ENCODE measurements at places on chromosomes 6 and 20. TPM values are rescaled to one million over a fixed set of nuclear protein-coding genes. Genes with fewer than 3 reads are reported as not detected.

DNA sequence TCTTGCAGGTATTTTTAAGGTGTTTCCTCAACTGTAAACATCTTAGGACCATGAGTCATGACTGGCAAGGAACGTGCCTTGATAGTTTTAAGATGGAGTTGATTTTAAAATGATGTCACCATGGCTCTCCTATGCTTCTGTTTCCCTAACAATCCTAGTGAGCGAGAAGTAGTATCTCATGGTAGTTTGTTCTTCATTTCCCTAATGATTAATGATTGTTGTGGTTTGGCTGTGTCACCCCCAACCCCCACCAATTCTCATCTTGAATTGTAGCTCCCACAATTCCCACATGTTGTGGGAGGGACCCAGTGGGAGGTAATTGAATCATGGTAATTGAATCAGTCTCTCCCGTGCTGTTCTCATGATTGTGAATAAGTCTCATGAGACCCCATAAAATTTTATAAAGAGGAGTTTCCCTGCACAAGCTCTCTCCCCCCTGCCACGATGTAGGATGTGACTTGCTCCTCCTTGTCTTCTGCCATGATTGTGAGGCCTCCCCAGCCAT, 16.8 kb upstream of the BNIP5 start:
- no peaks in the 10 kb centered on the region for H3K36me3 ChIP-seq
- no peak overlapping the region for H3K4me3 ChIP-seq
- no peaks in the 10 kb centered on the region for H3K27me3 ChIP-seq
- DNase-seq = peak; percentile 61
- H3K4me1 ChIP-seq = no peaks in the 10 kb centered on the region
- H3K27ac ChIP-seq = no peak overlapping the region

GRCh38 chr6:25788305-25788922, 33.9 kb downstream of the SLC17A4 start:
- no peak overlapping the region for H3K27ac ChIP-seq
- no peaks in the 10 kb centered on the region for H3K27me3 ChIP-seq
- no peaks in the 10 kb centered on the region for H3K36me3 ChIP-seq
- no peaks in the 10 kb centered on the region for H3K4me1 ChIP-seq

GRCh38 chr20:20547221-20547875, 165.1 kb downstream of the RALGAPA2 start:
- no peak overlapping the region for H3K27ac ChIP-seq
- no peaks in the 10 kb centered on the region for H3K27me3 ChIP-seq
- no peaks in the 10 kb centered on the region for H3K36me3 ChIP-seq

DNA sequence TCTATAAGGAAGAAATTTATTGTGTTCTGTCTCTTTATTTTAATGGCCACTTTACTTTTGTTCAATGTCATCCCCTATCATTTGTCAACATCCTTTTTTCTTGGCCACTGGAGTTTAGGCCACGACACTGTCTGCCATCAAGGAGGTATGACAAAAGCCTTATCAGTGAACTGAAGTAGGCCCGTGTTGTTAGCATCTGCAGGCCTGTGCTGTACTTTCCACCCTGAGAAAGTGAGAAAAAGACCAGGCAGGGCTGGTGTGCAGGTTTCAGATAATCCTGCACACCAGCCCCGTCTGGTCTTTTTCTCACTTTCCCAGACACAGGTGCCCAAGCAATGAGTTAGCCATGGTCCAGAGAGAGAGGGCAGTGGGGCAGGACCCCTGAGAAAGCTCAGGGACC, 57.6 kb downstream of the GOPC start:
- no peaks in the 10 kb centered on the region for H3K27me3 ChIP-seq
- H3K36me3 ChIP-seq = no peaks in the 10 kb centered on the region
- no peak for DNase-seq
- no peaks in the 10 kb centered on the region for H3K4me1 ChIP-seq

GRCh38 chr6:16759646-16760515, 1.4 kb downstream of the ATXN1 start:
- DNase-seq = peak; percentile 88
- H3K4me3 ChIP-seq = peak overlapping the region; percentile 88
- H3K36me3 ChIP-seq = no peaks in the 10 kb centered on the region
- no peaks in the 10 kb centered on the region for H3K27me3 ChIP-seq
- H3K27ac ChIP-seq = peak overlapping the region; percentile 83

Gene RIPPLY2
- 4.0 TPM for total RNA-seq

- H3K4me3 ChIP-seq = peak within 1 kb of the TSS; percentile 92
- peak within 1 kb of the TSS; percentile 92 for H3K27ac ChIP-seq
- no peaks in the 10 kb centered on the region for H3K4me1 ChIP-seq
- H3K27me3 ChIP-seq = no peaks in the 10 kb centered on the region
Measured at GRCh38 chr20:34558320-34559218, at the start of gene MAP1LC3A. Gene MAP1LC3A, plus strand, starts transcription at chr20:34558718. Its CDS starts 151 bp downstream, at chr20:34558869.

DNA sequence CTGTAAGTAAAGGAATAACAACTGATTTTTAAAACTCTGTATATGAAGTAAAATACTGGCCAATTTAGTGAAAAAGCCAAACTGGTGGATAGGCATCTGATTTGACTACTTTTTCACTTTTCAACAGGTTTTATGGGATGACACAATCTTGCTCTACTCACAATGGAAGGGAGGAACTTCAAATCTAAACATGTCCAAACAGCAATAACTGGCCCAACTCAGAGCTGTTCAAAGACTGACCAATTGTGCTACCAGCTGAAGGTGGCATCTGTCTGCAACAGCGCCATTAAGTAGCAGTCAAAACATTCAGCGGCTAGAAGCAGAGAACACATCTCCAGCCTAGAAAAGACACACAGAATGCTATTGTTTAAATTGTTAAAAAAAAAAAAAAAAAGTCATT, 44.6 kb downstream of the SESN1 start:
- H3K4me3 ChIP-seq = no peak overlapping the region
- no peaks in the 10 kb centered on the region for H3K27me3 ChIP-seq
- H3K27ac ChIP-seq = no peak overlapping the region
- H3K36me3 ChIP-seq = no peaks in the 10 kb centered on the region
- no peaks in the 10 kb centered on the region for H3K4me1 ChIP-seq
- DNase-seq = no peak

Gene RBM24
- 0.55 TPM for total RNA-seq

GRCh38 chr6:105603788-105604586, 201.1 kb upstream of the PREP start:
- no peak overlapping the region for H3K27ac ChIP-seq
- H3K4me3 ChIP-seq = no peak overlapping the region
- no peak for DNase-seq
- peaks cover 4% of the 10 kb centered on the region for H3K4me1 ChIP-seq

GRCh38 chr20:46000262-46000996, 8.3 kb upstream of the MMP9 start:
- peak overlapping the region; percentile 70 for H3K27ac ChIP-seq
- H3K4me3 ChIP-seq = no peak overlapping the region
- peak; percentile 81 for DNase-seq
- no peaks in the 10 kb centered on the region for H3K36me3 ChIP-seq

- no peak overlapping the region for H3K27ac ChIP-seq
- H3K4me1 ChIP-seq = no peaks in the 10 kb centered on the region
- H3K27me3 ChIP-seq = no peaks in the 10 kb centered on the region
- H3K4me3 ChIP-seq = no peak overlapping the region
- H3K36me3 ChIP-seq = no peaks in the 10 kb centered on the region
Measured at GRCh38 chr6:115544765-115545671, 515.7 kb downstream of the FRK start.

DNA sequence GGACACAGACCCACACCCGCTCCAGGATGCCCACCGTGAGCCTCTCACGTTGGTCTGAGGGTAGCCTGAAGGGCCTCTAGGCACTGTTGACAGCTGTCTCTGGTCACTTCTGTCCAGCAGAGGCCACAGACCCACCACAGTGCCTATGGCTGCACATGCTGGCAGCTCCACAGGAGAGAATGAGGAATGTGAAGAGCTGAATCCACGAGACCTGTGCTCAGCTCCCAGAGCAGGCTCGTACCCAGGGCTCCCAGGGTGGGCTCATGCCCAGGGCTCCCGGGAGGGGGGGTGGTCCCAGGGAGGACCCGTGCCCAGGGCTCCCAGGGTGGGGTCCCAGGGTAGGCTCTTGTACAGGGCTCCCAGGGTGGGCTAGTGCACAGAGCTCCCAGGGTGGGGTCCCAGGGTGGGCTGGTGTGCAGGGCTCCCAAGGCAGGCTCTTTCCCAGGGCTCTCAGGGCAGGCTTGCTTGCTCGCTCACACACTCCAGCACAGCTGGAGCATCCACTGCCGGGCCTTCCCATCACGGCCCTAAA, 201.0 kb downstream of the SYNDIG1 start:
- no peak for DNase-seq
- no peak overlapping the region for H3K4me3 ChIP-seq
- no peak overlapping the region for H3K27ac ChIP-seq
- H3K27me3 ChIP-seq = no peaks in the 10 kb centered on the region
- H3K4me1 ChIP-seq = no peaks in the 10 kb centered on the region

DNA sequence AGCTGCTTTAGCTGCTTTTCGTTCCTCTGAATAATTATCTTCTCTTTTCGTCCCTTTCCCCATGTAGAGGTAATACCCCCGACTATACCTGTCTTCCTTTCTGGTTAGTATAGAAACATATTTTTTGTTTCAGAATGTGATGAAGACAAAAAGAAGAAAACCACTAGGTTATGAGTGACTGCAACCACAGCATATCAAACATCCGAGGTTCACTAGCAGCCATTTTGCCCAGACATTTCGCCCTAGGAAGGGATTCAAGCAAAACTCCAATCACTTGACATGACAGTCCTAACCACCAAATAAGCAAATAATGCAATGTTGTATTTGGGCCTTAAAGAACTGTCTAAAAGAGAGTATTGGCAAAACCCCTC, 9.4 kb downstream of the SNX5 start:
- no peak overlapping the region for H3K4me3 ChIP-seq
- H3K36me3 ChIP-seq = peaks cover 41% of the 10 kb centered on the region
- no peak for DNase-seq
- no peaks in the 10 kb centered on the region for H3K27me3 ChIP-seq

Gene SMLR1
- total RNA-seq = not detected

DNA sequence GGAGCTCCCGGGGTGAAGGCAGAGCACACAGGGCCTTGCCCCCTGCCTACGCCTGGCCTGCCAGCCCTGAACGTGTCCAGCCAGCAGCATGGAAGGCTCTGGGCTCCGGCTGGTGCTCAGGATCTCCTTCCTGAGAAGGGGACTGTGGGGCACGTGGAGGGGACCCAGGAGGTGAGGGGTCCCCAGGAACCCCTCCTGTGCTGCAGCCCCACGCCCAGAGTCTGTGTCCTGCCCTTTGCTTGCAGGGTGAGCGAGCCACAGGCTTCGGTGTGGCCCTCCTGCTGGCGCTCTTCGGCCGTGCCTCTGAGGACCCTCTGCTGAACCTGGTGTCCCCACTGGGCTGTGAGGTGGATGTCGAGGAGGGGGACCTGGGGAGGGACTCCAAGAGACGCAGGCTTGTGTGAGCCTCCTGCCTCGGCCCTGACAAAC, 22.3 kb downstream of the NPEPL1 start:
- no peaks in the 10 kb centered on the region for H3K27me3 ChIP-seq
- H3K27ac ChIP-seq = no peak overlapping the region
- DNase-seq = no peak
- H3K4me1 ChIP-seq = no peaks in the 10 kb centered on the region

DNA sequence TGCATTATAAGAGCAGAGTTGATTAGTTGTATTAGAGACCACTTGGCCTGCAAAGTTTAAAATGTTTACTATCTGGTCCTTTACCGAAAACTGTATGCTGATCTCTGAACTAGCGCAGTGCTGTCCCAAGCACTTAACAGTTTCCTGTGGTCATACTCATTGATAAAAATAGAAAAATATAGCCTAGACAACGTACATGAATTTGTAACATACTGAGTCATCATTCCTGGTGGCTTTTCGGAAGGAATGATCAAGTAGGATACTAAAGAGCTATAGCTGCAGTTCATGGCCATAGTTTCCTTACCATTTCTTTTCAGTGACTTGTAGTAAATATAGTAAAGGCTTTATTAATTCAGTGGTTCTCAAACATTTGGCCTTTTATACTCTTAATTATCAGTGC, 18.4 kb downstream of the TTK start:
- H3K36me3 ChIP-seq = peaks cover 66% of the 10 kb centered on the region
- no peak for DNase-seq
- H3K27me3 ChIP-seq = no peaks in the 10 kb centered on the region
- H3K27ac ChIP-seq = no peak overlapping the region

Gene PLCB1
- 6.8 TPM for total RNA-seq

GRCh38 chr6:161292145-161292544, 18.3 kb upstream of the AGPAT4 start:
- no peaks in the 10 kb centered on the region for H3K4me1 ChIP-seq
- DNase-seq = peak; percentile 6
- no peaks in the 10 kb centered on the region for H3K36me3 ChIP-seq
- no peak overlapping the region for H3K27ac ChIP-seq
- no peaks in the 10 kb centered on the region for H3K27me3 ChIP-seq

Gene PRICKLE4
- total RNA-seq = 1.9 TPM

- H3K4me3 ChIP-seq = no peak overlapping the region
- H3K36me3 ChIP-seq = no peaks in the 10 kb centered on the region
- no peaks in the 10 kb centered on the region for H3K27me3 ChIP-seq
- no peaks in the 10 kb centered on the region for H3K4me1 ChIP-seq
- H3K27ac ChIP-seq = no peak overlapping the region
Measured at GRCh38 chr20:58069207-58069606, 159.2 kb downstream of the ANKRD60 start.

Gene LY6G6C
- 0.80 TPM for total RNA-seq

Gene DST
- 73.2 TPM for total RNA-seq

DNA sequence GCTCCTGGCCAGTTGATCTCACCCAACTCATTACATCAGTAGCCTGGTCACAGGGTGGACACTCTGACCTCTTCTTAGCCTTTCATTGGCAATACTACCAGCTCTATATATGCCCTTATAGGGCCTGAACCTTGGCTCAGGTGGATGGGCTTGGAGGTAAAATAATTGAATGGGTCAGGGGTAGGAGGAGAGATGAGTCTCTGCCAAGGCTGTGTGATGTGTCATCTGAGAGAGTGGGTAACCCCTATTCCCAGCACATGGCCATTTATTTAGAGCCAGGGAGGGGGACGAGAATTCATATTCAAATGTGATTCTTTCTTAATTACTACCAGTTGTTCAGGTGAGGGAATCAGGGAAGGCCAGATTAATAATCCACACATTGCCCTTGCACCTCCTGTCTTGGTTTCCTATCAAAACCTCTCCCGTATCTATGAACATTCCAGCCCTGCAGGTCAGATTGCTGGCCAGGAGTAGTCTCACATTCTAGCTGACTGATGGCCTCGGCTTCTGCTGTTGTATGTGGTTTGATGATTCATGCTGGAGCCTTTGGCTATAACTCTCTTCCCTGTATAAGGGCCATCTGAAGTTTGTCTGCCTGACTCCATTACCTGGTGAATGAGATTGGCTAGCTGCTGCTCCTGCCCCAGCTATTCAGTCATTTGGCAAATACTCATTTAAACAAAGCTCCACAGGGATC, 13.4 kb downstream of the C20orf173 start:
- no peak overlapping the region for H3K4me3 ChIP-seq
- peaks cover 21% of the 10 kb centered on the region for H3K36me3 ChIP-seq
- H3K4me1 ChIP-seq = no peaks in the 10 kb centered on the region
- no peaks in the 10 kb centered on the region for H3K27me3 ChIP-seq
- no peak overlapping the region for H3K27ac ChIP-seq

Measured in A673 (cell line).